Activated CD8-positive, alpha-beta memory T cell treated with anti-CD3 and anti-CD28 coated beads for 1 hour (primary cell): ENCODE measurements at places on chromosomes 2 and 18.

GRCh38 chr2:29561181-29561580 is 360.2 kb downstream of the ALK start:
- DNase-seq, result no peak

DNA sequence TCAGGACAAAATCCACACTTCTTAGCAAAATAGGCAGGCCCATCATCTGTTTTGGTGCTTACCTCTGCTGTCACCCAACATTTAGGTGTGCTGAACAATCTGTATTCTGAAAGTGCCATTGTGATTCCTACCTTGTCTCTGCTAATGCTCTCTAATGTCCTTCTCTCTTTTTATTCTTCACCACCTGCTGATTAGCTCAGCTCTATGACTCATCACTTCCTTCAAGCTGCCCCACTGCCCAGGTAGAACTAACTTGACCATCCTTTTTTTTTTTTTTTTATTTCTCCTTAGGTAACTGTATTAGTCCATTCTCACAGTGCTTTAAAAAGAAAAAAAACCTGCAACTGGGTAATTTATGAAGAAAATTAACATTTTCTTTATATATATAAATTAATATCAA is 478.7 kb upstream of the POU3F3 start:
- DNase-seq, result no peak

DNA sequence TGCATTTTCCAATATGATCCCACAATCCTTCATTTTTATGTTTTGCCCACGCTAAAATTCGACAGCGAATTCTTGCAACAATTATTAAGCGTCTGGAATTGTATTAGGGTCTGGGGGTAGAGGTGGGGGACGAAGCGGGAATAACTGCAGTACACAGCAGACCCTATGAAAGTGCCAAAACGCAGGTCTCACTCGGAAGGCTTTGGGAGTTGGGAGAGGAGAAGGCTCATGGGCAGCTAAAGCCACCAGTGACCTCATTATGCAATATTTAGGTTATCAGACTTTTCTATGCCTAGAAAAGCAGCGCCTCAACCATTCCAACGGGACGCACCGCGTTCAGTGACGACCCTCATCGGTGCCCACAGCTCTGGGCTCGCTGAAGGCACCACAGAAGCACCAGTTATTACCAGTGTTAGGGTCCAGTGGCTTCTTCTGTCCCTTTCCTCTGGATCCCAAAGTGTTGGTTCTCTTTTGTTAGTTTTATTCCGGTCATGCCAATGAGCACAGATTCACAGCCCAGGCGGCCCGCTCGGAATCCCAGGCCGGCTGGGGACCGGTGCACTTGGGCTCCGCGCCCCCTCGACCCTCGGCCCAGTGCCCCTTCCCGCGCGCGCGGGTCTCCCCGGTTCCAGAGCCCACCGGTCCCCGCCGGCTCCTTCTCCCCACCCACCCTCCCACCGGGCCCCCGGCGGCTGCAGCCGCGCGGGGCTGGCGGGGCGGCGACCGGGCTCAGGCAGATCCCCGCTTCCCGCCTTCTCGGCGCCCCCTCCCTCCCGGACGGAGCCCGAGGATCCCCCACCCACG is 737 bp upstream of the MAPK4 start:
- no peak for DNase-seq

DNA sequence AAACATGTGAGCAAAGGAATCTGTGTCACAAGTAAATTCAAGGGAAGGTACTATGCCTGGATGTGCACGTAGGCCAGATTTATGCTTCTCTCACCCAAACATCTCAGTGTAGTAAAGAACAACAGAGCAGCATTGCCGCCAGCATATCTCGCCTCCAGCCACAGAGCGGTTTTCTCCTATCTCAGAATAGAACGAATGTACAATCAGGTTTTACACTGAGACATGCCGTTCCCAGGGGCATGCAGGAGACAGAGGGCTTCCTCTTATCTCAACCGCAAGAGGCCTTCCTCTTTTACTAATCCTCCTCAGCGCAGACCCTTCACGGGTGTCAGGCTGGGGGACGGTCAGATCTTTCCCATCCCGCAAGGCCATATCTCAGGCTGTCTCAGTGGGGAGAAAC is 175.3 kb downstream of the RPIA start:
- no peak for DNase-seq

DNA sequence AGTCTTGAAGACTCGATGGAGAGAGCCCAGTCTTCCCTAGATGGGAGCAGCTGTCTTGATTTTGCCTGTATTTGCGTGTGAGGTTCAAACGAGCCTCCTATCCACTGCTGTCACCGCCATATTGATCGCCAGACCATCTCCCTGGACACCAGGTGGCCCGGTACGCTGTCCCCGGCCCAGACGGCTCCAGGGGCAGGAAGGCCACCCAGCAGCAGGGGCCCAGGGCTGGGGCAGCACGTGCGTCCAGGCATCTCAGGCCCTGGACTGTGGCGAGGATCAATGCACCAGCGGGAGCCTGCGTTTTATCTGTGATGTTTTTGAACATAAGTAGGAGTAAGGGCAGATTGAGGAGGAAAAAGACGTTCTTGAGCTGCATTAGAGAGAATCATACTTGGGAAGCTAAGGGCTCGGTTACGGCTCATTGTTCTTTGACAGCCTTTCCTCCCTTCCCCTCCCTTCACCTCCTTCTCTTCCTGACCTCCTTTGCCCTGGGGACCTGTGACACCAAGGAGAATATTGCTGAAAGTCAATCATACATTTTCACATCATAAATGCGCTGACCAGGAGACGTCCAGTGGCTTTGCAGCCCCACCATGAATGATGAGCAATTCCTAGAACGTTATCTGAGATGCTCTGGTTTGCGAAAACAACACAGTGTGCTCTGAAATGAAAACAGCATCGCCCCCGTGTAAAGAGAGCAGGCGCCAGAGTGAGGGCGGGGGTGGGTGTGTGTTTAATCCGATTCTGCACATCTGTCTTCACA is 711.2 kb upstream of the SALL3 start:
- no peak for DNase-seq

GRCh38 chr2:229154381-229154780 is 116.7 kb downstream of the PID1 start:
- no peak for DNase-seq

DNA sequence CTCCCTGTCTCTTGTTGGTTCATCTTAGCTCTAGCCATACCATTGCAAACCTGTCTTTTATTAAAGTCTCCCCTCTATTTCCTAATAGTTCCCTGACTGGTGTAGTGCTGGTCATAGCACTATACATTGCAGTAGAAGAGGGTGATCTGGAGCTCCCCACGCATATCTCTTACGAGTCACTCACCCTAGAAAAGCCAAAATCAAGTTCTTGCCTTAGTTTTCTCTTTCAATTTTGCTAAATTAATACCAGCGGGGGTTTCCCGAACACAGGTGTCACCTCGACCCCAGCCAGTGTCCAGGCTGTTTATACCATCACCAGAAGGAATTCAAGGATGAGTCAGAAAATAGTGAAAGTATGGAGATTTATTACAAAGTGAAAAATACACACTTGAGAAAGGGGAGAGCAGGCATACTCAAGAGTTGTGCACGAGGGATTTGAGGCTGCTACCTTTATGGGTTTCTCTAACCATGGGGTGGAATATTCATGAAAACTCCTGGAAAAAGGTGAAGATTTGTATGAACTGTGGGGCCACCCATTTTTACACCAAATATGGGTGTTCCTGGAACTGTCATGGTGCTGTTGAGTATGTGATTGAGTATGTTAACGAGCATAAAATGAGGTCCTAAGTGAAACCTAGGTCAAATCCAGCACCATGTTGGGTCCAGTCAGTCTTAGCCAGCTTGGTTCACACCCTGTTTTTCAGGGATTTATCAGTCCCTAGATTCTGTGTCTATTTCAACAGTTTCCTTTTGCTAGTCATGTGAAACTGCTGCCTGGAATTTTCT is 20.2 kb downstream of the PROKR1 start:
- DNase-seq, result no peak

GRCh38 chr2:15940661-15941480 is 521 bp downstream of the MYCN start:
- no peak for DNase-seq

- no peak for DNase-seq
Observed at GRCh38 chr2:73134471-73134870, 21.7 kb upstream of the RAB11FIP5 start.

- no peak for DNase-seq
Observed at GRCh38 chr2:237806334-237806733, 7.8 kb downstream of the RBM44 start.

DNA sequence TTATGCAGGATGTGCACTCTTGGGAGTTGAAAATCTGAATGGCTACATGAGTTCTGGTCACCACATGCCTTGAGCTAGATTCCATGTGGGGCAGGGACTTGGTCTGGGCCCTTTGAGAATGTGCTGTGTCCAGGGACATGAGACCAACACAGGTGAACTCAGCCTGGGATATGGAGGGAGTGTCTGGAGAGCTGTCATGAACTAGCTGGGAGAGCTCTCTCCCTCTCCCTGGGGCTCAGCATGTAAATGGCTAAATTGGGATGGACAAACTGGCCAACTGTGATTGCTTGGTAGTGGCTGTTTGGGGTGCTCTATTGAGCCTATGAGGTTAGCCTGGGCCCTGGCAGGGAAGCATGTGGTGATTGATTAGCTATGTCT is 105.1 kb upstream of the HS6ST1 start:
- DNase-seq, result no peak

GRCh38 chr18:59876310-59876626 is 23.5 kb upstream of the PMAIP1 start:
- DNase-seq, result no peak

DNA sequence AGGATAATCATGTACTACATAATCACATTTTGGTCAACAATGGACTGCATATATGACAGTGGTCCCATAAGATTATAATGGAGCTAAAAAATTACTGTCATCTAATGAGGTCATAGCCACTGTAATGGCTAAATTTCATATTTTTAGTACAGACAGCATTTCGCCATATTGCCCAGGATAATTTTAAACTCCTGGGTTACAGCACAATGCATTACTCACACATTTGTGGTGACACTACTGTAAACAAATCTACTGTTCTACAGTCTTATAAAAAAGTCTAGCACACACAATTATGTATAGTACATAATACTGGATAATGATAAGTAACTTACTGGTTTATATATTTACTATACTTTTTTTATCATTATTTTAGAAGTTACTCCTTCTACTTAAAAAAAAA is 12.8 kb downstream of the EIF2AK2 start:
- DNase-seq, result no peak

- DNase-seq, result no peak
Observed at GRCh38 chr2:192029089-192029488, 165.6 kb downstream of the TMEFF2 start.

- DNase-seq, result no peak
Observed at GRCh38 chr18:68548904-68549870, 165.7 kb downstream of the TMX3 start.

DNA sequence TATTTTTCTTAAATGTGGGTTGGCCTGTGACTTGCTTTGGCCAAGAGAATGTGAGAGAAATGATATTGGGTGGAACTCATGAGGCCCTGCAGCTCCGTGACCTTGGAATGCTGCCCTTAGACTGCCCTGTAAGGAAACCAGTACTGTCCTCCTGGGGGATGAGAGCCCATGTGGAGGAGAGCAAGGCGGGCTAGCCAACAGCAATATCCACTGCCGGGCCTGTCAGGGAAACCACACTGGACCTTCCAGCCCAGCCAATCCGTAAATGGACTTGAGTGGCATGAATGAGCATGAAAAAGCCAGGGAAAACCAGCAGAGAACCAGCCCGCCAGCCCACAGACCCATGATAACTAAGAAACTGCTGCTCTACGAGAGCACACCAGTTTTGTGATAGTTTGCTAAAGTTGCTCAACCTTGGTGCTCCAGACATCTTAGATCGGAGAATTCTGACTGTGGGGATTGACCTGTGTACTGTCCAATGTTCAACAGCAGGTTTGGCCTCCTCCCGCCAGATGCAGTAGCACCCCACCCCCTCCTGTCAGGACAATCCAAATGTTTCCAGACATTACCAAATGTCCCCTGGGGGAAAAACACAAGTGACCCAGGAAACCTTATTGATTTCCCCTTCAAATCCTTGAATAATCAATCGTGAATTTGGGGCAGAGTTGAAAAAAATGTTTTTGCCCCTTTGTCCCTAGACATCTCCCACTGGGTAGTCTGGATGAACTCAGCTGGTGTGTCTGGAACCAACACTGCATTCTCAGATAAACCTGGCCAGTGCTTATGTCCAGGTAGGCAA is 27.2 kb downstream of the ALPK2 start:
- DNase-seq, result no peak

- peak; percentile 13 for DNase-seq
Observed at GRCh38 chr2:189304360-189304759, 124.8 kb upstream of the COL5A2 start.

- DNase-seq, result no peak
Observed at GRCh38 chr2:46334389-46335271, 37.4 kb downstream of the EPAS1 start.

DNA sequence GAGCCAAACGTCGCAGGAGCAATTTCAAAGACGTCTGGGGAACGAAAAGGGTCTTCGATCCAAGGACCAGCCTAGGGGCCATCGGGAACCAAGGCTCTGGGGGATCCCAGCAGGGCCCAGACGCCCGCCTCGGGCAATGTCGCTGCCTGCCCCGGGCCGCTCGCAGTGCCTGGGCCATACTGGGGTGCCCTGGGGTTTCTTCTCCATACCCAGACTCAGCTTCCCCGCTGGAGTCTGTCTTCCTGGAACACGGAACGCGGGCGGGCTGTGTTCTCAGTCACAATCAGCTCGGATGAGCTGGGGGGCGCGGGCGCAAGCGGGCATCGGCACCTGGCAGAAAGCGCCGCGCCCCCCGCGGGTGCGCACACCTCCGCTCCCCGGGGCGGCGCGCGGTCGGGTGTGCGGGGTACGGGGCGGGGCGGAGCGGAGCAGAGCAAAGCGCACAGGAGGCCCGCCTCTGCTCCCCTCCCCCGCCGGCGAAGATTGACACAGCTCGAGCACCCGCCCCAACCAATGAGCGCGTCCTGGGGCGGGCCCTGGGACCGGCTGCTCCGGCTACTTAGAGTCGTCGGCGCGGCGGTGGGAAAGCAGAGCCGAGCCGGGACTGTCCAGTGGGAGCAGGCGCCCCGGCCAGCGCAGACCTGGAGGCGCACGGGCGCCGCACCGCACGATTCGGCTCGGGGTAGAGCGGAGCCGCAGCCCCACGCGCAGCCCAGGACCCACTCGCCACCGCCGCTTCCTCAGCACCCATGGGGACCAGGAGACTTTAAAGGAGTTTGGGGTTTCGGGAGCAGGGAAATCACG is at the start of gene LRATD1:
TSS of gene LRATD1 (plus strand) at position 585 of the 804 bp plus-strand sequence. CDS start 1,263 bp downstream, outside the sequence.
- no peak for DNase-seq

DNA sequence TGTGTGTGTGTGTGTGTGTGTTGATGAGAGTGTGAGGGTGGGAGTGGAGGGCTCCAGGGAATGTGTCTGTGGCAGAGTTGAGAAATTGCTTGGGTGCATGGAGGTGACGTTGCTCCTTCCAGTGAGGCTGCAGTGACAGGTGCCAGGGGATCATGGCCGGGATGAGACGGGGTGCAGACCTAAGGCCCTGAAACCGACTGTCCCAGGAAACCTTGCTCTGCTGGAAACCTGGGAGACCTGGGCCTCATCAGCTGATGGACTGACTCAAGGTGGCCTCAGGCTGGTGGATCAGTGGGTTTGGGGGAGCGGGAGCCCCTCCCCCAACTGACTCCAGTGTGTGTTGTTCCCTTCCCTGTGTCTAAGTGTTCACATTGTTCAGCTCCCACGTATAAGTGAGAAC is 56.6 kb downstream of the INHBB start:
- DNase-seq, result no peak

- no peak for DNase-seq
Observed at GRCh38 chr2:105576440-105577241, 168.1 kb upstream of the NCK2 start.

GRCh38 chr2:218046238-218046637 is 22.8 kb upstream of the RUFY4 start:
- DNase-seq, result no peak

GRCh38 chr2:158664987-158665386 is 130.1 kb upstream of the DAPL1 start:
- DNase-seq, result no peak

- DNase-seq, result no peak
Observed at GRCh38 chr18:6553234-6553900, 138.7 kb upstream of the L3MBTL4 start.
